Activated CD8-positive, alpha-beta T cell treated with anti-CD3 and anti-CD28 coated beads, Interleukin-2, amount 10 ng/mL, durations not matched to agents 7 days and 5 days (primary cell): ENCODE measurements at places on chromosomes 5 and 9.

GRCh38 chr5:68932830-68933434, 160.9 kb upstream of the SLC30A5 start:
- H3K27me3 ChIP-seq: peaks cover 4% of the 10 kb centered on the region
- no peaks in the 10 kb centered on the region for H3K4me1 ChIP-seq
- H3K36me3 ChIP-seq: peaks cover 3% of the 10 kb centered on the region
- peak; percentile 25 for DNase-seq

DNA sequence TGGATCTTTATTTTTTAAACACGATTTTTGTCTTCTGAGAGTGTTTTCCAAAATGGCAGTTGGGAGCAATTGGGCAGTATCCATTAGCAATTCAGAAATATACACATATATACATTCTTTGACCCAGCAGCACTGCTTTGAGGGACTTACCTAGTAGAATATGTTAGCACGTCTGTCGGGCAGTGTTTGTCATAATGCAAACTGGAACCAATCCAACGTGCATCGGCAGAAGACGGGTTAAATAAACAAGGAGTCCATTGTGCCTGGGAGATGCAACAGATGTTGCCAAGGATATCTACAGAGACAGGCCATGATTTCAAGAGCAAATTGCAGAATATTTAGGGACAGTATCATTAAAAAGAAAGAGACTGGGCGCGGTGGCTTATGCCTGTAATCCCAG, 107.0 kb downstream of the COL5A1 start:
- DNase-seq: no peak
- no peaks in the 10 kb centered on the region for H3K4me1 ChIP-seq
- no peak overlapping the region for H3K4me3 ChIP-seq
- no peak overlapping the region for H3K27ac ChIP-seq

DNA sequence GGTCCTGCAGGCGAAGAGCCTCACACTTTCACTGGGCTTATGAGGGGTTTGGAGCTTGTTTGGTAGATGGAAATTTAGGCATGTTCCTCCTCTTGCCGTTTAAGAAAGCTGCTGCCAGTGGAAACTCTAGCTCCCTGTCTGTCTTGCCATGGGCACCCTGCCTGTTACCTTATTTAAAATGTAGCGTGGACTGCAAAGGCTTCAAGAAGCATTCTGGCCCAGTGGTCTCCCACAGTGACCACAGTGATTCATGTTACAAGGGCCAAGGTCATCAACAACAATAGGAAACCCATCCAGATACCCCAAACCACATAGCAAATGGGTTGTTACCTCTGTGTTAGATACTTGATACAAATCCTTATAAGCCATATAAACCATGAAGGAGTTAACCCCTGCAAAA, 96.6 kb downstream of the DPYSL3 start:
- no peak overlapping the region for H3K4me3 ChIP-seq
- H3K27ac ChIP-seq: no peak overlapping the region
- no peaks in the 10 kb centered on the region for H3K36me3 ChIP-seq
- DNase-seq: no peak
- H3K4me1 ChIP-seq: no peaks in the 10 kb centered on the region

DNA sequence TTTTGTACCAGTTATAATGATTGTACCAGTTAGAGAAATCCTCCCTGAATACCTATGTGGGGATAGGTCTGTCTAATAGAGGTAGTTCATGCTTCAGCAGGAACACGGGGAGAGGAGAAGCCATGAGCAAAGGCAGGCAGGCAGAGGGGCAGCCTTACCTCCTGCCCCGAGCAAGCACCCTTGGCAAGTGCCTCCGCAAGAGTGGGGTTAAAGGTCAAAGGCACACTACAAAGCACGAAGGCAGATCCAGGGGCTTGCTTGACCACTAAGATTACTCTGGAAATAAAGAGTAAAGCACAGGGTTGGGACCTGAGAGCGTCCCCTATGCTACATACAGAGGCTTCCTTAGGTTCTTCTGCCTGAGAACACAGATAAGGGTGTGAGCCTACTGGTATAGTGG, 100.9 kb downstream of the SEMA6A start:
- no peaks in the 10 kb centered on the region for H3K27me3 ChIP-seq
- no peaks in the 10 kb centered on the region for H3K4me1 ChIP-seq
- H3K27ac ChIP-seq: no peak overlapping the region
- H3K36me3 ChIP-seq: no peaks in the 10 kb centered on the region
- DNase-seq: no peak

- no peaks in the 10 kb centered on the region for H3K27me3 ChIP-seq
- H3K4me1 ChIP-seq: peaks cover 55% of the 10 kb centered on the region
- peaks cover 32% of the 10 kb centered on the region for H3K36me3 ChIP-seq
- H3K27ac ChIP-seq: peak overlapping the region; percentile 88
Measured at GRCh38 chr9:99851500-99851822, 29.8 kb downstream of the NR4A3 start.

- no peaks in the 10 kb centered on the region for H3K36me3 ChIP-seq
- peaks cover 22% of the 10 kb centered on the region for H3K27me3 ChIP-seq
- DNase-seq: no peak
Measured at GRCh38 chr5:178110511-178110910, 2.8 kb upstream of the N4BP3 start.

DNA sequence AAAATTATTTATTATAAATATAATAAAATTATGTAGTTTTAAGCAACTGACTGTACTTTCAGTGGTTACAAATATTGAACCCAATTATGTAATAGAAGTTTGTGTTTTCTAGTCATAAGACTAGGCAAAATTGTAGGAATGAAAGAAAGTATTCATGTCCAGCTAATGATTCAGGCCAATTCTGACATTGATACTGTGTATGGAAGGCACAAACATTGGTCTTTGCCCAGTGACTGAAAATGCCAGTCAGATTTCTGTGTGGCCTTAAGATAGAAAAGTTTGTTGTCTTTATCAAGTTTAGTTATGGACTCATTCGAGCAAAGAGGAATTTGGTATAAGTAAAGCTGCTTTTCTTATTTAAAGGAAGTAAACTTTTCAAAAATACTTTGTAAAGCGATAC, 60.3 kb downstream of the SLC12A2 start:
- H3K4me1 ChIP-seq: no peaks in the 10 kb centered on the region
- H3K27ac ChIP-seq: no peak overlapping the region

GRCh38 chr5:150075806-150076205, 10.5 kb downstream of the CSF1R start:
- no peaks in the 10 kb centered on the region for H3K36me3 ChIP-seq
- H3K4me3 ChIP-seq: no peak overlapping the region
- H3K27me3 ChIP-seq: peaks cover 13% of the 10 kb centered on the region
- no peaks in the 10 kb centered on the region for H3K4me1 ChIP-seq
- no peak overlapping the region for H3K27ac ChIP-seq
- peak; percentile 18 for DNase-seq

DNA sequence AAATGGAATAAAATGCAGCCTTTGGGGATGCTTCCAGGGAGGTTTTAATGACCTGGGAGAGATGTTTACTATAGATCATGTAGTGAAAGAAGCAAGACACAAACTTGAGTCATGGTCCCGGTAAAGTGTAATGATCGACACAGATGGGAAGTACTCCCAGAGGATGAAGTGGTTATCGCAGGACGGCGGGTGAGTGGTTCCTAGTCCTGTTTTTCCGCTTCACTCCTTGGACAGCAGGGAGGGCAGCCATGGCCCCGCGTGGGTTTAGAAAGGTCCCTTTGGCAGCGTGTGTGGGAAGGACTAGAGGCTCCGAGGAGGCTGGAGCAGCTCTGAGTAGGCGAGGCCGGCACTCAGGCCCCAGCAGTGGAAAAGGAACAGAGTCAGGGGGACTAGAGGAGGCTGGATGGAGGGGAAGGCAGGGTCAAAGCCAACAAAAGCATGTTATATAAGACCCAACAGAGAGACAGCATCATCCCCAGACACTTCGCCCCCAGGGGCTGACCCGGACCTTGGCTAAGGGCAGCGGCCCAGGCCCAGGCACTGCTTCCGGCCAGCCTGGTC, 49.2 kb upstream of the STXBP1 start:
- H3K4me1 ChIP-seq: peaks cover 82% of the 10 kb centered on the region
- no peaks in the 10 kb centered on the region for H3K27me3 ChIP-seq
- DNase-seq: no peak

GRCh38 chr9:2494562-2494961, 127.0 kb upstream of the VLDLR start:
- peaks cover 2% of the 10 kb centered on the region for H3K27me3 ChIP-seq
- no peak overlapping the region for H3K4me3 ChIP-seq
- no peak overlapping the region for H3K27ac ChIP-seq
- H3K36me3 ChIP-seq: no peaks in the 10 kb centered on the region
- DNase-seq: no peak

GRCh38 chr9:127540664-127541041, 71.4 kb upstream of the STXBP1 start:
- DNase-seq: no peak
- peaks cover 33% of the 10 kb centered on the region for H3K4me1 ChIP-seq
- H3K4me3 ChIP-seq: no peak overlapping the region
- no peaks in the 10 kb centered on the region for H3K36me3 ChIP-seq
- H3K27me3 ChIP-seq: no peaks in the 10 kb centered on the region

GRCh38 chr5:39068099-39068498, 6.1 kb downstream of the RICTOR start:
- H3K36me3 ChIP-seq: peaks cover 70% of the 10 kb centered on the region
- no peak for DNase-seq
- H3K4me1 ChIP-seq: peaks cover 29% of the 10 kb centered on the region
- no peaks in the 10 kb centered on the region for H3K27me3 ChIP-seq

DNA sequence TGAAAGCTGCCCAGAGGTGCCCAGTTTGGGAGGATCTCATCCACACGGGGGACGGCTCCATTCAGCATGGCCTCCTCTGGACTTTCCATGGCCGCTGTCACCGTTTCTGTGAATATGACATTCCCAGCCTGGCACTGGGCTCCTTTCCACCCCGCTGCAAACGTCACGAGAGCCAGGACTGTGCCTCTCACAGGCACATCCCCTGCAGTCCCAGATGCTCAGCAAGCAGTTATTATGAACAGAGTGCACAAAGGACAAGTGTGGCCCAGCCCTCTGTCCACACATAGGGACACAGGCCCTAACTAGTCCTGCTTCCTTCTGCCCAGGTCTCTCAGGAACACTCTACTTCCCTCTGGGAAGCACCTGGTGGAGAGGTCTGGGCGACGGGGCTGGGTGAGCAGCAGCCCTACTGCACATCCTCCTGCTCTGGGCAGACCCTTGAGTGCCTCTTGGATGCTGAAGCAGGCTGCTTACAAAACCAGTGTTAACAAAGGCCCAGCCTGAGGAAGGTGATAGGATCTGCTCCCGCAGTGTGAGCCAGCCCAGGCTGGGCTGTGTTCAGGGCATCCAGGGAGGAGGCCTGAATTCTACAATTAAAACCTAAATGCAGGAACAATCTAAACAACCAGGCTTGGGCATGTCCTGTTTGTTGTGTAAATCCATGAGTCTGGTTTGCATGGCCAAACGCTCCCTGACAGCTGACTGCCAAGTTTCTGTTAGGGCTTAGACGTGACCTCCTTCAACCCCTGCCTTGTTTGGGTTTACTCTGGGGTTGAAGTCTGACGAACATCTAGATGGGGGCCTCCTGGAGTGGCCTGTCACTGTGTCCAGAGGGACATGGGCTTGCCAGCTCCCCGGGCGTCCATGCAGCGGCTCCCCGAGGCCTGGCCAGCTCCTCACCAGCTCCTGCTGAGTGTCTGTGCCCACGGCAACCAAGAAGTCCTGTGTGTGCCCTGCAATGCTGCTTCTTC, 269.8 kb downstream of the GADD45G start:
- H3K27me3 ChIP-seq: peaks cover 3% of the 10 kb centered on the region
- H3K36me3 ChIP-seq: no peaks in the 10 kb centered on the region
- no peak overlapping the region for H3K4me3 ChIP-seq
- H3K4me1 ChIP-seq: no peaks in the 10 kb centered on the region

- DNase-seq: peak; percentile 85
- H3K4me1 ChIP-seq: peaks cover 13% of the 10 kb centered on the region
- H3K27me3 ChIP-seq: peaks cover 24% of the 10 kb centered on the region
- H3K36me3 ChIP-seq: peaks cover 4% of the 10 kb centered on the region
- H3K27ac ChIP-seq: no peak overlapping the region
- peak overlapping the region; percentile 32 for H3K4me3 ChIP-seq
Measured at GRCh38 chr9:122099271-122099869, 6.3 kb upstream of the TTLL11 start.

DNA sequence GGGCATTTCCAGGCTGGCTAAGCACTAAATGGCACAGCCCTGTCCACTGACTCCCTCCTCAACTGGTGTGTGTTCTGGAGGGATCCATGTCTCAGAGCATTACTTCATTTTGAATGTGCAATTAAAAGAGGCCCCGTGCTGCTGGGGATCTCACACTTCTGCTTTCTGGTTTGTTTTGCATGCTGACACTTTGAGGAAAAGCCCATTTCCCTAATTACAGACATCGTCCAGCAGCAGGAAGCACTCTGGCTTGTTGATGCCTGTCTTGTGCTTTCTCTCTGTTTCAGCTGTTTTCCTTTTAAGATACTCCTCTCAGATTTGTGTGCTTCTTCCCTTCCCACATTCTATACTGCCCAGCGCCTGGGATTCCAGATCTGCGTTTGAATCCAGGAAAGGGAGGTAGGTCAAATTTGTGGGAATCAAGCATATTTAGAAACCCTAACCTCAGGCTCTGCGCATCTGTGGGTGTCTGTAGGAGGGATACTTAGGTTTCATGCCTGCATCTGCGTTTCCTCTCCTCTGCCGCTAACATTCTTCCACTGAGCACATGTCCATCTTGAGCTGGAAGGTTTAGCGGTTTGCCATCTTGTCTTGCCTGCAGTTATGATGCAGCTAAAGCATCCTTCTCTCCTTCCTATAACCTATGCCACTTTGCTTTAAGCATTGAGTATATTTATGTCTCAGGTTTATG, 25.7 kb downstream of the SYK start:
- no peaks in the 10 kb centered on the region for H3K4me1 ChIP-seq
- no peak overlapping the region for H3K27ac ChIP-seq
- H3K36me3 ChIP-seq: no peaks in the 10 kb centered on the region
- H3K4me3 ChIP-seq: no peak overlapping the region

- no peak for DNase-seq
- H3K36me3 ChIP-seq: no peaks in the 10 kb centered on the region
- no peak overlapping the region for H3K27ac ChIP-seq
- H3K4me1 ChIP-seq: no peaks in the 10 kb centered on the region
- no peaks in the 10 kb centered on the region for H3K27me3 ChIP-seq
Measured at GRCh38 chr9:16367605-16368231, 502.8 kb downstream of the BNC2 start.

DNA sequence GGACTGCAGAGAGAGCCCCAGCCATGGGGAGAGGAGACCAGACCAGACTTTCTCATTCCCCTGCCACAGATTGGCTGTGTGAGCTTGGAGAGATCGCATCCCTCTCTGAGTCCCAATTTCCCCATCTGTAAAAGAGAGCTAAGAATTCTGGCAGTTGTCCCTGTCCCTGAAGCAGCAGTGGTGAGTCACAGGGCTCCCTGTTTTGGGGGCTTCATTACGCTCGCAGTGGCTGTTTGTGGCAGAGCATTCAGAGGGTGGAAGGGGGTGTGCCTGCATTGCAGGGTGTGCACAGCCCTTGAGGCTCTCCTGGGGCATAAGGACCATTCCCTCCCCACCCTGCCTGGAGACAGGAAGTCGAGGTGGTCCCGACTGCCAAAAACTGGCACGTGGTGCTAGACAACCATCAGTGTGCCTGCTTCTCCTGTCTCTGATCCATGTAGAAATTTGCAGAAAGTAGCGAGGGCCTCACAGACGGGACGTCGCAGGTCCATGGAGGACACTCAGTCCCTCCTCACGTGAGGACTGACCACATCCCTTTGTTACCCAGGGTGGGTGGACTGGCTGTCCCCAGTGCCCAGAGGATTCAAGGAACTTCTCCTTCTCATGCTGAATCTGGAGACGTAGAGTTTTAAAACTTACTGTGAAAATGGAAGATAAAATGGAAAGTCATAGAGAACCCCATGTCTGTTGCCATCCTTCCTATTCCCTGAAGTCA, 35.3 kb downstream of the HRH2 start:
- H3K36me3 ChIP-seq: peaks cover 39% of the 10 kb centered on the region
- DNase-seq: no peak
- no peaks in the 10 kb centered on the region for H3K27me3 ChIP-seq
- H3K4me3 ChIP-seq: no peak overlapping the region
- peaks cover 70% of the 10 kb centered on the region for H3K4me1 ChIP-seq
